ENCODE measurements at places on chromosomes 6 and 20.

- DNase-seq, result peak; percentile 54
Observed at GRCh38 chr6:143060806-143061596, at the start of gene AIG1. Gene AIG1 (plus strand): TSS chr6:143060889. CDS start chr6:143060926, 37 bp downstream.

DNA sequence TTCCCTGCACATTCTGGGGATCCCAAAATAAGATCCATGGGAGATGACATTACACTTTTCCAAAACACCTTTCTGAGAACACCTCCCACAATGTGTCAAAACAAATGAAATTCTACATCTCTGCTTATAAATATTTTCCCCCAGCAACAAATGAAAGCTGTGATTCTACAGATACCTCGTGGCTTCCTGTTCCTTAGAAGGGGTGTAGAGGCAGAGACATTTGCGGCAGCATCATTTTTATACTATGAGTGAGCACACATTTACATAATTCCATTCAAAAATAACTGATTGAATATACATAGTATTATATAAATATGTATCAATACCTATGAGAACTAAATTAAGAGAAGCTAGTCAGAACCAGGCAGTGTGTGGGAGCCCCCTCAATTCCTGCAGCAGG lies 213.9 kb upstream of the JARID2 start:
- DNase-seq, result no peak

GRCh38 chr6:32809171-32809570 lies 7.6 kb downstream of the HLA-DOB start:
- no peak for DNase-seq

DNA sequence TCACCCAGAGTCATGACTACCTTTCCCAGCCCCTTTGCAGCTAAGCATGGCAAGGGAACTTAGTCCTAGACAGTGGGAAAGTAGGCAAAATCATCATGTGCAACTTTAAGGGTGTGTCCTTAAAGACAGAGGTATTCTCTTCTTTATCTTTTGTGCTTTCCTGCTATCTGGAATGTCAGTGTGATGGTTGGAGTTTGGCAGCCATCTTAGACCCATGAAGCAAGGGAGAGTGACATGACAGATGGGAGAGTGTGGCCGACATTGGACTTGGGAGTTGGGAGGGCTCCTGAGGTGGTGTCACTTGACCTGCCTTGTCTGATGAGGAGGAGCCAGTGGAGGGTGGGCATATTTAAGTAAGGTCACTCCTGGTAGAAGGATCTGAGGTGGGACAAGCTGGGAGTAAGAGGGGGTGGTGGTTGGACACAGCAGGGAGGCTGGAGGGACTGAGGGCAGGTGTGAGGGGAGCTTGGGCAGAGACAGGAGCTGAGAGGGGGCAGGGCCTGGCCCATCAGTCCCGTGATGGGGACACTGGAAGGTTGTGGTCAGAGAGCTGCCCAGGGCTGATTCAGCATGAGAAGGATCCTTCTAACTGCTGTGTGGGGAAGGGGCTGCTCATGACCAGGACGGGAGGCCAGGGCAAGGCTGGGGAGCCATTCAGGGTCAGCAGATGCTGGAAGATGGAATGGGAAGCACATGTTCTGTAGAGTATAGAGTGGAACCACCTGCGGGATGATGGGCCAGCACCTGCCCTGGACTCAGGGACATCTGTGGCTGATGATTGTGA lies 29.5 kb upstream of the SULF2 start:
- no peak for DNase-seq

DNA sequence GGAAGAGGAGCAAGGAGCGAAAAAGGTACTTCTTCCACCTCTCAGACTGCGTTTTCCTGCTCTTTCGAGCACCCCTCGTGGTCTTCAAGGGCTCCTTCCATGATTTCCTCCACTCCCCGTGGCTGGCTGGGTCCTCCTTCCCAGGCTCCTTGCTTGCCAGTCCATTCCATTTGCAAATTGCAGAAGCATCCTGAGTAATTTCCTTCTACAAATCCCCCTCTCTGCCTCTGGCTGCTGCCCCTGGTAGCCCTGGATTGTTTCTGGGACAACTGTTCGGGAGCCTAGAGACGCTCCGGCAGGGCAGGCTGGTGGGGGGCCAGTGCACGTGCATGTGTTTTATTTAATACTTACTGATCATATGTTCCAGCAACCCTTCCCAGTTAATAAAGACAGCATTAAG lies 173.1 kb downstream of the ZMYND8 start:
- DNase-seq, result no peak

GRCh38 chr20:47489448-47489872 lies 12.2 kb upstream of the NCOA3 start:
- DNase-seq, result no peak

GRCh38 chr6:129754750-129755149 lies 44.8 kb upstream of the ARHGAP18 start:
- DNase-seq, result no peak

DNA sequence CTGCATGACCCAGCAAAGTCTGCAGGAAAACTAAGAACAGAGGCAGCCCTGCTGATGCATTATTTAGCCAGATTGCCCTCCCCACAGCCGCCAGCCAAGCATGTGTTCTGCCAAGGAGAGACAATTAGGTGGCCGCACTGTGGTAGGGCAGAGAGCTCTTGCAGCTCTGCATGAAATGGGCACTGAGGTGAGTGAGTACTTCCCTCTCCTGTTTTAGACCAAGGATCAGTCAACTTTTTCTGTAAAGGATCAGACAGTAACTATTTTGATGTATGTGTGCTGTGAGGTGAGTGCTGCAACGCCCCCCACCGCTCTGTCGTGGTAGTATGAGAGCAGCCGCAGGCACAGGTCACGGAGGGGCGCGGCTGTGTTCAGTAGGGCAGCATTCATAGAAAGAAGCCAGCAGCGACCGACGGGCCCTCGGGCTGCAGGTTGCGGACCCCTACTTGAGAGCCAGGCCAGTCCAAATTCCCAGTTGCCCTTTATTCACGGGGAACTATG lies 23.8 kb upstream of the FAM50B start:
- peak; percentile 59 for DNase-seq

DNA sequence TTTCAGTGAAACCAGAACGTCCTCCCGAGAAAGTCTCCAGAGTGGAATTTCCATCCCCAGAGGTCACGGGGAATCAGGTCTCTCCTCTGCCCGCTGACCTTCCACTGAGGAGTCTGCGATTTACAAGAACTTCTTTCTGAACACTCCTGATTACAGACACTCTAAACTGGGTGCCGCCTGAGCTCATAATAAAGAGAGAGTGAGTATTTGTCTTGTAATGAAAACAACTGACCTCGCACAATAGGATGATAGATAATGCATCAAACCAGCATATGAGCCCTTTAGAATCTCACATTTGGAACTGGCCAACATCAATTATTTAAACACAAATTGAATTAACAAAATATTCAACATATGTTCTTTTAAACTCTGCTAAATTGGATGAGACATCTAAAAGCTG lies 47.5 kb downstream of the DLL1 start:
- DNase-seq, result no peak

- no peak for DNase-seq
Observed at GRCh38 chr6:33634161-33634727, 13.1 kb downstream of the ITPR3 start.

DNA sequence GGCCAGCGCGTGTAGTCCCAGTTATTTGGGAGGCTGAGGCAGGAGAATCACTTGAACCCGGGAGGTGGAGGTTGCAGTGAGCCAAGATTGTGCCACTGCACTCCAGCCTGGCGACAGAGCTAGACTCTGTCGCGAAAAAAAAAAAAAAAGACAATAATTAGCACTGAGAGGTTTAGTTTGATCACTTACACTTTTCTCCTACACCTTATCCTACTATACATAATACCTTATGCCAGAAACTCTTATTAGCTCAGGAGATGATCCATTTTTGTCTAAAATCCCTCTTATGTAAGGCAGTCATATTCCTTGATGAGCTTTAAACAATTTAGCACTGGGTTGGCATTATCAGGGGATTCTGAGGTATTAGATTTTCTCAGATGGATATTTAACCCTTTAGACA lies 3.6 kb upstream of the MTFR2 start:
- no peak for DNase-seq

GRCh38 chr6:157761331-157761921 lies 61.6 kb upstream of the SNX9 start:
- no peak for DNase-seq

- DNase-seq, result no peak
Observed at GRCh38 chr20:19860737-19861136, 102.7 kb downstream of the RIN2 start.

- DNase-seq, result no peak
Observed at GRCh38 chr6:25925876-25926275, 4.6 kb downstream of the SLC17A2 start.

GRCh38 chr20:45828589-45828988 lies 1.5 kb upstream of the TNNC2 start:
- DNase-seq, result no peak

DNA sequence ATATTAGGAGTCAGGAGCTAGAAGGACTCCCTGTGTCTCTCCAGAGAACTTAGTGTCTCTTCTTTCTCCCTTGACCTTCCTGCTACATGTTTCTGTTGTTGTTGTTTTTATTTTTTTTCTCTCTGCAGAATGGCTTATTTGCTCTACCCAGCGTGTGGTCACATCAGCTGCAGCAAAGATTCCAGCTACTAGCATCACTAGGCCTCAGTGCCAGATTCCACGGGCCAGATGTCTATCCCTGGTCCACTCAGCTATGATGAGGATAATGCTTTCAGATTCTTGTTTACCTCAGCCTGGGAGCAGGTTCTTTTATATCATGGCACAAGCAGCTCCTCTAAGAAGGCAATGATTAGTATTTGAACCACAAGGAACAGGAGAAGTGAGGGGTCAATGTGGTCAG lies 110.0 kb downstream of the PLCB1 start:
- DNase-seq, result no peak

GRCh38 chr6:22756365-22756764 lies 187.0 kb downstream of the HDGFL1 start:
- no peak for DNase-seq

DNA sequence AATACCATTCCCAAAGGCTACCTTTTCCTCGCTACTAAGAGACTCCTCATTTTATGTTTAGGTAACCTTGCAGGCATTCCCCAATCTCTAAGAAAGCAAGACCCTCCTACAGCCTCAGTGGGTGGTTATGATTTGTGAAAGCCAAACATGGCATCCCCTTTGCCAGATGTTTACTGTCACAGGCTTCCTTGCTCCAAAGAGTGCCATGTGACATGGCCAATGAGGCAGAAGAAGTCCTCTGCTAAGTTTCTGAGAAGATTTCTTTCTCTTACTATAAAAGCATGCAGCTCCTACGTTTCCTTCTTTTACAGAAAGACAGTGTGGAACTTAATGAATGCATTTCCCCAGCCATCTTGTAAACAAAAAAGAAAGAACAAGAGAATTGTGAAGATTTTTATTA lies 688.2 kb downstream of the TBC1D32 start:
- DNase-seq, result no peak

DNA sequence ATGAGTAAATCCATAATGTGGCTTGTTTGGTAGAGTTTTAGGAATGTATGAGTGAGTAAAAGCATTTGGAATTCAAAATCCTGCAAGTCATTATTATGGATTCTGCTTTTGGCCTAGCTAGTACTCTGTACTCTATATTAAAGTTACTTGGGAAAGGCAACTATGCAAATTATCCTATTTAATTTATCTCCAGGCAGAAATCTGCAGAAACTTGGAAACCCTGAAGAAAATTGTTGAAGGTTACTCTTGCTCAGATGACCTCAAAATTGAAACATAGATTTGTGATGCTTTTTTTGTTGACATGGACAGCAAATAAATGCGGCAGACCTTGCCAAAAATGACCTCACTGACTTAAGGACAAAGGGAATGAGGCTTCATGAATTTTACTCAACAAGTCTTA lies 477.1 kb upstream of the EYS start:
- DNase-seq, result no peak

DNA sequence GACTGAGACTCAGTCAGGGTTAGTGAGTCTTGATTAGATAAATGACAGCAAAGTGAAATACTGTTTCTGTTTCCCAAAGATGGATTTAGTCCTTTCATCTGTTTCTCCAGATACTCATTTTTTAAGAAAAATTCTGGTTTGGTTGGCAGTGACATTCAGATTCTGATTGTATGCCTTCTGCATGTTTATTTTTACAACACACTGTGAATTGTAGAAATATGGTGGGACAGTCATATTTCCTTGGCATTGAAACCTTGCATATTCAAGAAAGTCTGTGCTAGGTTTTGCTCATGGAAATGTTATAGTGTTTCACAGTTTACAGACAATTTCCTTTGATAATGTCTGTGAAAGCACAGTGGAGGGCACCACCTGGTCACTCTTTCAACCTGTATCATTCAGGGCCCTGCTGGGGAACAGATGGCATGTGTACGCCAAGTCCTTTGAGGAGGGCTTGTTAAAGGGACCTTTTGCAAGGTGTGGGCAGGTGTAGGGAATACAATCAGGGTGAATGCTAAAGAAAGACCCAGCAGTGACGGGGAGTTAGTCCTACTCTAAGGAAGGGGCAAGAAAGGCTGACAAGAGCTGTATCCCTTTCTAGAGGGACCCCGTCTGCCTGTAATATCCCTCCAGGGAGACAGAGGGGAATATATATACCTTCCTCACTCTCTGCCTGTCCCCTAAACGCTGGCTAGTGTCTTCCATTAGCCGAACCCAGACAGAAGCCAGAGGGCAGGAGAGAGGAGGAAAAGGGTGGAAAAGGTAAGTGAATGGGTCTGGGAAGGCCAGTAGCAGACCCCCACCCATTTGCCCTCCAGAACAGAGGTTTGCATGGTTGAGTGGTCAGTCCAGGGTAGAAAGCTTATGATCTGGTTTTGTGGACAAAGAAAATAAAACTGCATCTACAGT lies 10.2 kb downstream of the PLCB4 start:
- DNase-seq, result no peak

DNA sequence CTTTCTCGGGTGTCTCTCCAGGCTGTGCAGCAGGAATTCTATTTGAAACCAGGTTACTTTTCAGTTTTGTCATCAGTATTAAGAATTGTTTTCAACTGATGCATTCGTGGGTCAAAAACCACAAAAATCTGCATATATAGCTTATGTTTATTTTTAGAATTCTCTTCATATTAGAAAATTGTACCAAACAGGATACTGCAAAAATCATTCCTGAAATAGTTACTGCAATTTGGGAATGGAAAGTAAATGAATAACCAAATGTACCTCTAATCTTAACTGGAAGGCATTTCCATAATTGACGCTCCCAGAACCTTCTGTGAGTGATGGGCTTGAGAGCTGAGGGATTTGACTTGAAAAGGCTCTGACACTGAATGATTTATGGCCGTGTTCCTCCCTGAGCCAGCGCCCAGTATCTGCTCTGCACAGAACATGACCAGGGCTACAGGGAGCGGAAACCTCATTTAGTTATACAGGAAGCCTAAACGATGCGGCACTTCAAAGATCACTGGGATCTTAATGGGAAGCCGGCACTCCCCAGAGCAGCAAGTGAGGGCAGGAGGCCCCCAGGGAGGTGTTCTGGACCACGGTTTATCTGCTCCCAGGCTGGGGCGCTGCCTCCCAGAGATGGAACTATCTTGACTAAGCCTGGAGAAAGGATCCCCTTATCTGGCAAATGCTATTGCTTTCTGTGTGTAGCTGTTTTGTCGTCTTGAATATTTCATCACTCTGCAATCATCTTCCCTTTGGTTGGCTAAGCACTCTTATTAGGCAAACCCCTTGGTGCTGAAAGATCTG lies 446.0 kb downstream of the QKI start:
- DNase-seq, result no peak

All from dorsolateral prefrontal cortex (tissue), 122 donors.